Activated T-cell treated with anti-CD3 and anti-CD28 coated beads, Interleukin-2, amount 50 U/mL, for 72 hours (primary cell): ENCODE measurements at places on chromosomes 4 and X. TPM values are rescaled to one million over a fixed set of nuclear protein-coding genes. Genes with fewer than 3 reads are reported as not detected.

GRCh38 chr4:186852073-186852420, 128.4 kb upstream of the FAT1 start:
- no peak for DNase-seq

- peak; percentile 12 for DNase-seq
Measured at GRCh38 chr4:144645631-144646522, at the start of gene HHIP. HHIP (plus strand) TSS chr4:144646156; CDS start chr4:144646676, 520 bp downstream.

DNA sequence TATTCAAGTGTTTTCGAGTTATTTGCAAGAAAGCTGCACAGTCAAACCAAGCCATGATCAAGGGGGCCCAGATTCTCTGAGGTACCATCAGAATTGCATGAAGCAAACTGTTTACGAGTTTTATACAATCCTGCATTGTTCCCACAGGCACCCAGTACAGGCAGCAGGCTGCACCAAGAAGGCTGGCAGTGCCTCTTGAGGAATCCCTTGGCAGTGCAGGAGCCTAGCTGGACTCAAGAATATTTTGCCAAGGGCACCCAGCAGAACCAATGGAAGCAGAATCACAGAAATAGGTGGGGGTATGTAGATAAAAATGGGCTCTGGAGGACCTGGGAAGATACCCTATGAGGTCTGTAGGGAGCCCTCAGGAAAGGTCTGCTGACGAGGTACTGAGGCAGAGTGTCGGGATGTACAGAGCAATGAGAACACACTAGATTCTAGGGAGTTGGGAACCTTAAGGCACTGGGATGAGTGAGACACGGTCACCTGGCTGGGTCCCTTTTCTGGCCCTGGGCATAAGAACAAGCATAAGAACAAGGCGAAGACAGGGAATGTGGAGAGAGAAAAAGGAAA, 2.5 kb upstream of the PLP1 start:
- DNase-seq = no peak

GRCh38 chr4:100809506-100809905, 291.7 kb upstream of the EMCN start:
- DNase-seq = no peak

- no peak for DNase-seq
Measured at GRCh38 chr4:173525118-173526011, 4.7 kb downstream of the HAND2 start.

DNA sequence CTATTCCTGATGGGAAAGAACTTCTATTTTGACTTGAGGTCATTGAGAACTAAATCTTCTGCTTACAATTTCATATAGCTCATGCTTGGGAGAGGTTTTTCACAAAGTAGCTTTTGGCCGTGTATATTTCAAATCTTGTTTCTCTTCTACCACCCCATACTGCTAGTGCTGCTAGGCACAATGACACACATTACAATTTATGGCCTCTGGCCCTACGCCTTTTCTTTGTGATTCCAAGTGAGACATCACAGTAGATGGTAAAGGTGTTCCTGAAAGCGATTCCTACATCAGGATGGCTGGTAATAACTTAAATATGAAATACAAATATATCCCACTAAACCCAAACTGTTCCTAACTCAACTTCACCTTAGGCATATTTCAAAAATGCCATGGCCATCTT, 101.1 kb downstream of the ATXN3L start:
- no peak for DNase-seq

Gene TCEAL6
- total RNA-seq = 0.25 TPM

Gene TRO
- 7.6 TPM for total RNA-seq

Gene PPP4R3C
- not detected for total RNA-seq
